Suppressor macrophage treated with lipopolysaccharide for 4 hours (primary cell): ENCODE measurements at places on chromosomes 1 and 21.

- no peak for DNase-seq
Measured at GRCh38 chr1:58762806-58763205, 21.0 kb downstream of the JUN start.

DNA sequence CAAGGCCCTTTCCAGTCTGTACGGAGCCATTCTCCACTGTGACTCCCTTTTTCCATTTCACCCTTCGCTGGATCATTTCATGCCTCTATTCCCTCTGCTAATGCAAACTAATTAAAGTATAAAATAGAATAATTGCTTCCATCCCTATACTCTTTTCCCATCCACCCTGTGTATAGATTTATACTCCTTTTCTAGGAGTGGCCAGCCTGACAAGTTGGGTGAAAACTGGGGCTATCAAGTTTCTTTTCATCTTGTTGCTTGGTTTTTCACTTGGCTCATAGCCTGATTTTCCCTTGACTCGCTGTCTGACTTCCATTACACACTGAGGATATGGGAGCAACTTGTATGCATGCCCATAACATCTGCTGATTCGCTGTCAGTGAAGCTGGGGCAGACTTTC is 107.0 kb downstream of the PLXNA2 start:
- DNase-seq = no peak

DNA sequence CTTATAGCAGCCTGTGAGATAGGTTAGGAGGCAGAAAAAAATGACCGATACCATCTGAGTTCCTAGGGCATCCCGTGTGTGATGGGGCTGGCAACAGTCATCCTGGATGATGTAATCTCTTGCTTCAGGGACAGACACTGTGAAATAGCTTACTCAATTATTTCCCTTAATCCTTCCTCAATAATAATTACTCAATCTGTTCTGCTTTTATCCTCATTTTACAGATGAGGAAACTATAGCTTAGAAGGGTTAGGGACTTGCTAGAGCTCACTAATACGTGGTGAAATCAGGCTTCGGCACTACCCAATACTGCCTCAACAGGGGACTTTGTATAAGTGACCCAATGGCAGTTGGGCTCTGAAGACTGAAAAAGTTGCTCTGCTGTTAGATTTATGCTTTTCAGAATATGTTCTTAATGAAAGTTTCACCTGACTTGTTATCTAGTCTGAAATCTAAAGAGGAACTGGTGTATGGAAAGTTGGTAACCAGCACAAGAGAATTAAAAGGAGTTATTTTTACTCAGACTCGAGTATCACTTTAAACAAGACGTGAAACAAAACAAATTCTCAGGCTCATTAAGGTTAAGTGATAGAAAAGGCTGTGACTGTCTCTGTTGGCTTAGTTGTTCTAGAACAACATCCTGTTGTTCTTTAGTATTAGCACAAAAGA is 14.4 kb downstream of the CD55 start:
- DNase-seq = peak; percentile 91

DNA sequence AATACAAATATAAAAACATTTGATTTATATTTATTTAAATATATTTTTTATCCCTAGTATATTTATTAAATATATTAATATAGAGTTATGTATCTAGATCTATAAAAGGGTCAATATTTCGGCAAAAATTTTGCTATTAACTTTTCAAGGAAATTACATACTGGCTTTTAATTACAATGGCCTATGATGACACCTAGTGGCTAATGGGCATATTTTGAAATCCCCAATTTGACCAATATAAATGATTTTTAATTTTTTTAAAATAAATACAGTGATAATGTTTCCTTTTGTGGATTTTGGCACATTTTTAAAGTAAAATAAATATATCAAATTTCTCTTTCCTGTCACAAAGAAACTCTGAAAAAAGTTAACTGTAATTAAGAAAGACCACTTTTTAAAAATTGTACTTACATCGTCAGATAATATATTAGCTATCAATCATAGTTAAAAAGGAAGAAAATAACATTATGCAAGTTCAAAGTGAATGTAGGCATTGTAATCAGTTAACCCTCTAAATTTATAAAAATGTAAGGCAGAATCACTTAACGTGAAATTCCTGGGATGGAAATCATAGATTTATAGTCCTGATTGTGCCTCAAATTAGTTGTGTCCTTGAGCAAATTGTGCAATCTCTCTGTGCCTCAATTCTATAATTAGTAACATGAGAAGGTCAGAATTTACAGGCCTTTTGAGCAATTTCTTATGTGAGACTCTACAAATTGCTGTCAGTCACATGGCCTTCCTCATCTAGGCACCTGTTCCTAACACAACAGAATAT is 25.6 kb upstream of the RGS13 start:
- peak; percentile 59 for DNase-seq

GRCh38 chr1:18879791-18880309 is 20.4 kb upstream of the TAS1R2 start:
- no peak for DNase-seq

GRCh38 chr1:175216444-175216843 is 23.9 kb upstream of the KIAA0040 start:
- DNase-seq = no peak

DNA sequence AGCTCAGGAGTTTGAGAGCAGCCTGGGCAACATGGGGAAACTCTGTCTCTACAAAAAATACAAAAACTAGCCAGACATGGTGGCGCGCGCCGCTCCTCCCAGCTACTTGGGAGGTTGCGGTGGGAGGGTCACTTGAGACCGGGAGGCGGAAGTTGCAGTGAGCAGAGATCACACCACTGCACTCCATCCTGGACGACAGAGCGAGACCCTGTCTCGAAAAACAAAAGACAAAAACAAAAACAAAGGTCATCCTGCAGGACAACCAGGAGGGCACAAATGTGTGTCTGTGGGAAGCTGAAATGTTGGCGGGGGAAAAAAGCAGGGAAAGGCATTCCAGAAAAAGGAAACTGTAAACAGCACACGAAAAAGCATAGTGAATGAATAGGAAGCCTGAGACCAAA is 104.1 kb upstream of the HNRNPU start:
- DNase-seq = no peak

DNA sequence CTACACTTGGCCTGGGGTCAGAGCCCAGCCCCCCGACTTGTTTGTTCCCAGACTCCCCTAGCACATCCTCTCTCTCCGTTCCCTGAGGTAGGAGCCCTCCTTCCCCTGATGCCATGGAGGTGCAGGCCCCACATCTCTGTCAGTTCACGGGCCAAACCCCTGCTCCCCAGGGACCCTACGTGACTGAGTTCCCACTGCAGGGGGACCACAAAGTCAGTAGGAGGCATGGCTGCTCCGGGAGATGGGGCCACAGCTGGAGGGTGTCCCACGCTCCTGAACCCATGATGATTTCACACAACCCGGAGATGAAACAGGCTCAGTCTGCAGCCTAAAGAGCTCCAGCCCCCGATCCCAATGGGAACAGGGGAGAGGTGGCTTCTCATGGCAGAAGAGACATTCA is 272.2 kb downstream of the NPHP4 start:
- DNase-seq = no peak

DNA sequence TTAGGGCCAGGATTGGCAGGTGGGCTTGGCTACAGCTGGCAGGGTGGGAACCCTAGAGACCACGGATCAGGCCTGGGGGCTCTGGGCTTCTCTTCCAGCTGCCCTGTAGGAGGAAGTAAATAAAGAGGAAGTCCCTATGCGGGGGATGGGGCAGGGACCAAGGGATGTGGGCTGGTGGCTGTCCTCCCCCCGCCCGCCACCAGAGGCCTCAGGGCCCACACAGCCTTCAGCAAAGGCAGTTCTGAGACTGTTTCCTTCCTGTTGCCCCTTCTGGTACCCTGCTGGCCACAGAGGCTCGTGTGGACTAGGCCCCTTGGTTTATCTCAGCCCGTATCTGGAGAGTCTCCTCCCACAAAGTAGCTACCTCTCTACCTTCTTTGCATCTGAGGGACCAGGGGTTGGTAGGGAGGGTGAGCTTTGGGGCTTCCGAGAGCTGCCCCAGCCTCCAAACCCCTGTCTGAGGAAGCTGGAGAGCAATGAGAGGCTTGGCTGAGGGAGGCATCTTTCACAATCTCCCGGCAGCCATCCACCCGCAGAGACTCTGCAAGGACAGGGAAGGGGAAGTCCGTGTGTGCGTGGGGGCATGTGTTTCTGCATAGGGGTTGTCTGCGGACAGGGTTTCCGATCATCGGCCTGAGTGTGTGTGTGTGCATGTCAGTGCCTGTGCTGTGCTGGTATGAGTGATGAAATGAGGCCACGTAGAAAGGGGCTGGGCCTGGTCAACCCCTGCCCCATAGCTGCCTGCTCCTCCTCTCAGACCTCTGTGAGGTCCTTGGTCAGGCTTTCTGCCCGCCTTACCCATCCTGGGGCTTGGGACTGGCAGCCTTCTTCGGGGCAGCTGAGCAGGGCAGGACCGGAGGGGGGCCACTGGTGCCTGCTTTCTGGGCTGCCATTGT is 12.5 kb downstream of the RPS6KA1 start:
- peak; percentile 99 for DNase-seq

GRCh38 chr1:112665857-112666256 is 8.6 kb upstream of the MOV10 start:
- no peak for DNase-seq
